ENCODE measurements at places on chromosomes 7 and 10.

- no peak for DNase-seq
These were observed 78.4 kb upstream of the NEUROD6 start for GRCh38 chr7:31418928-31419327.

DNA sequence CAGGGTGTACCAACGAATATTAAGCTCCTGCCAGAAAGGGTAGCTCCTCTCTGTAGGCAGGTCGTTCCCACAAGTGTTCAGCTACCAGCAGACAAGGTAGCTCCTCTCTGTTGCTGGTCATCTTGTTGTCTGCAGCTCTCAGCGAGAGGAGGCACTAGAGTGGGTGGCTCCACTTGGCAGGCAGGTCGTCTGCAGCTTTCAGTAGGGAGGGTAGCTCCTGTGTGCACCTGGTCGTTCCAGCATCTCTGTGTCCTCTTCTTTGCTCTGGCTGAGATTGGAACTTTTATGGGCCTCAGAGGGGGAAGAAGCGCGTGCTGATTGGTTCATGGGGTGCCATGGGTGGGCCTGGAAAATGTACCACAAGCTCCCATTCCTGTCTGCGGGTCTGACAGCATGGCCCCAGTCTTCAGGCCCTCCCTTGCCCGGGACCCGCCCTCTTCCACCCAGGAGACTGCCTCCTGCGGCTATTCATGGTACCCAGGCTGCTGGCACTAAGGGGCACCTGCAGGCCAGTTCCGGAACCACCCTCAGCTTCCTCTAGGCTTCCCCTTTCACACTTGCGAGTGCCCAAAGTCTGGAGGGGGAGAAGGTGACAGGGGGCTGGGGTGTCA, 63.9 kb upstream of the CACNA2D1 start:
- no peak for DNase-seq

GRCh38 chr10:26222563-26222962, 6.0 kb downstream of the GAD2 start:
- no peak for DNase-seq

DNA sequence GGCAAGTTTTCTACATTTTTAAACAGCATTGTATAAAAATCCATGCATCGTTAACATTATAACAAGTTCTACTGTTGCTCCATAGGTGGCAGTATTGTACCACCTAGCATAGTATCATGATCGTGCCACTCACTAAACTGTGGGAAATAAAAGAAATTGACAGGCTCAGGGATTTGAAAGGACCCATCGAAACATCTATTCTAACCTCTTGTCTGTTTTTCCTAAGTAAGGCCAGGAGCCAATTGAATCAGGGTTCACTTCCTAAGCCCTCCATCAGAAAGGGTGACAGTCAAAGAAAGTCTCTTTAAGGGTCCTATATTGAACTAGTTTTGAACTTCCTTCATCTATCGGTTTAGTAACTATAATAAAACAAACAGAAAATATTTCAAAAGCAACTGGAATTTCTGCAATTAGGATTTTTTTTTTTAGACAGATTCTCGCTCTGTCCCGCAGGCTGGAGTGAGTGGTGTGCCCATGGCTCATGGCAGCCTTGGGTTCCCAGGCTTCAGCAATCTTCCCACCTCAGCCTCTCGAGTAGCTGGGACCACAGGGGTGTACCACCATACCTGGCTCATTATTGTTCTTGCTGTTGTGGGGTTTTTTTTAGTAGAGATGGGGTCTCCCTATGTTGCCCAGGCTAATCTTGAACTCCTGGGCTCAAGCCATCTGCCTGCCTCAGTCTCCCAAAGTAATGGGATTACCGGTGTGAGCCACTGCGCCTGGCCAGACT, 9.4 kb downstream of the HACD1 start:
- DNase-seq: no peak

GRCh38 chr10:78805176-78805575, 263.6 kb upstream of the ZMIZ1 start:
- DNase-seq: no peak

DNA sequence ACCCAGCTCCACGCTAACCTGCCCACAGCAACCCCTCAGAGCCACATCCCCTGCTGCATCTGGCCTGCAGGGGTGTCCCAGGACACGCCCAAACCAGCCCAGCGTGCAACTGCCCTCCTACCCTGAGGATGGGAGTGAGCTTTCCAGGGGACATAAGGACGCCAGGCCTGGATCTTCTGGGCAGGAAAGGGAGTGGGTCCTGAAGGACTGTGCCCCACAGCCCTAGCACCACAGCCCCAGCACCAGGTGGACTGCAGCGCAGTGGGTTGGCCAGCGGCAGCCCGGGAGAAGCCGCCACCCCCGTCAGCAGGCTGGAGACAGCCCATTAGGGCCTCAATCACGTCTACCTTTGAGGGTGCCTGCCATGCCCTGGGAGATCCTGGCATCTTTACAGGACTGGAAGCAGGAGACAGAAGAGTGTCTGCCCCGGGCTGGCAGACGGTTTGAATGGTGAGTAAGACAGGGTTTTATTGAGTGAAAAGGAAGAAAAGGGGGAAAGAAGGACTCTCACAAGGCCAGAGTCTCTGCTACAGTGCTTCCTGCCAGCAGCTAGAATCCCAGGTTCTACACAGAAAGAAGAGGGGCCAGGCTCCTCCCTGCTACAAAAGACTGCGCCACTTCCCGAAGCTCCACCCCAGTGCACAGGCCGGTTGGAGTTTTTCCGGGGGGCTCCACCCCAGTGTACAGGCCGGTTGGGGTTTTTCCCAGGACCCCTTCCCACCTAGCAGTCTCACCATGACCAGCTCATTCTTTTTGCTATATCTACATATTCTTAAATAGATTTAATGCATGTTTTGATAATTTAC, 69.8 kb upstream of the KCTD7 start:
- DNase-seq: no peak

GRCh38 chr10:114638821-114639625, 19.1 kb downstream of the ABLIM1 start:
- DNase-seq: no peak

DNA sequence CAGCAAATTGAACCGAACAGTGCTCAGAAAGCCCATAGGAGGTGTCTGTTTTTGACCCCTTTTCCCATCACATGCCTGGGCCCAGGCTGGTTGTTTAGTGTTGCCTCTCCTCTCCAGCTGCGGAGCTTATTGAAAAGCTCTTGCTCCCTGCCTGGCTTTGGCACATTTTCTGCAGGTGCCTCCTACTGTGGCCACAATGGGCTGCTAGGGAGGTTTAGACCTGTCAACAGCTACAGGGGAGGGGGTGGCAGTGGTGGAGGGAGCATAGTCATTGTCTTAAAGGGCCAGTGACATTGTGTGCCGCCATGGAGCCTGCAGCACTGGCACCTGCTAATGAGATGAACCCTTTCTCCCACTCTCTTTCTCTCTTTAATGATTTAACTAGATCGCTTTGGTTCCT, 13.2 kb upstream of the ENO4 start:
- no peak for DNase-seq

DNA sequence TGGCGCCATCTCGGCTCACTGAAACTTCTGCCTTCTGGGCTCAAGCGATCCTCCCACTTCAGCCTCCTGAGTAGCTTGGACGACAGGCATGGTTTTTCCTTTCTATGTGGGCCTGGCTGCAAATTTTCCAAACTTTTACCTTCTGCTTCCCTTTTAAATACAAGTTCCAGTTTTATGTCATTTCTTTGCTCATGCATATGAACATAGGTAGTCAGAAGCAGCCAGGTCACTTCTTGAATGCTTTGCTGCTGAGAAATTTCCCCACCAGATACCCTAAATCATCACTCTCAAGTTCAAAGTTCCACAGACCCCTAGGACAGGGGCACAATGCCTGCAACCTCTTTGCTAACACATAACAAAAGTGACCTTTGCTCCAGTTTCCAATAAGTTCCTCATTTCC, 21.6 kb upstream of the RPEL1 start:
- DNase-seq: no peak

DNA sequence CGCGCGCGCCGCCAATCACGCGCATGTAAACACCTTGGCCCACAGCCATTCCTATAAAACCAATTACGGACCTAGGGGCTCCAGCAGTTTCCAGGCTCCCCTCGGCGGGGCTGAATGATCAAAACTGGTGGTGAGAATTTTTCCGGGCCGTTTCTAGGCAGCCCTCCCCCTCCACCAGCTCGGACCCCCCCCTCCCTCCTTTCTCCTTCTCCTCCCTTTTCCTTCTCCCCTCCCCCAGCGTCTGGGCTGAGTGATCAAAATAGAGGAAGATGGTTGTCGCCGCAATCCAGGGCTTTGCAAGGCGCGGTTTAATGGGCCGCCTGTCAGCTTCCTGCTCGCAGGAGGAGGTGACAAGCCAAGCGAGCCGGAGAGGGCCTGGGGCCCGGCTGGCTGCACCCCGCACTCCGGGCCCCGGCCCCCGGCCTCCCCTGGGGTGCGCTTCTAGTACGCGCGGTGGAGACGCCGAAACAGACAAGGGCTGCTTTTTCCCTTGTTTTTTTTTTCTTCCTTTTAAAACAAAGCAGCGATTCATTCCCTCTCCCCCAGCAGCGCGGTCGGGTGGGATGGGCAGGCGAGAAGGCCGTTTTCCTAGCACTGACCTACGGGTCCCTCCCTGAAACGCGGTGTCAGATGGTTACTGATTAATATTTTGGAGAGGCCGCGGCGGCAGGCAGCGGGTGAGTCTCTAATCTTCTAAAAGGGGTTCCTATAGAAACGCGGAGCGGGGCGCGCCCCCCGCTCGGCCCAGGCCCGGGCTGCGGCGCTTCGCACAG, 528 bp upstream of the TNRC18 start:
- no peak for DNase-seq

DNA sequence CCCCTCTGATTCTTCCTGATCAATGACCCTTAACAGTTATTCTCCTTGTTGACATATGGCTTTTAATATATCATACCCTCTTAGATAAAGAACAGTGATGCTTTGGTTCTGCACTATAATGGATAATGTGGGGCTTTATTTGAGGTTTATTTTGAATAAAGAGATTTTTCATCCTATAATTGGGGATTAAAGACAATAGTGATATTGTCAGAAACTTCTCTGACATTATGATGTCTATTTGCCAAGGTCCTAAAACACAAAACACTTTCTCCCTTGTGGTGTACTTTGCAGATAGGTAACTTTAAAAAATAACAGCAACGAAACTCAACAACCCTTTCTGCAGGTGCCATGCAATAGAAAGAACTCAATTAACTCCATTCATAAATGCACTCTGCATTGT, 243.6 kb upstream of the RHOBTB1 start:
- DNase-seq: no peak

DNA sequence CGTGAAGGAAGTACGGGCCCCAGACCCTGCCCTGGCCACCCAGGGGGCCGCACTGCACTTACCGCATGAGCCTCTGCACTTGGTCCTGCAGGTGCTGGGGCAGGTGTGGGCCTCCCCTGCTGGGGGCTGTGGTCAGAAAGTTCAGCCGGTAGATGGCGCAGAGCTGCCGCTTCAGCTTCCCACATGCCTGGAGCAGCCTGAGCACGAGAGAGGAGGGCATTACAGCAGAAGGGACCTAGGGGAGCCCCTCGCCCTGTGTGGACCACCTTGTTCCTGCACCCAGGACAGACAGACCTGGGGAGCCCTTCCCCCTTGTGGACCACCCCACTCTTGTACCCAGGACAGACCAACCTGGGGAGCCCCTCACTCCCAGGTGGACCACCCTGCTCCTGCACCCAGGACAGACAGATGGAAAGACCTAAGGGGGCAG, 8.7 kb upstream of the PYROXD2 start:
- no peak for DNase-seq

GRCh38 chr7:154172236-154172635, 120.0 kb downstream of the DPP6 start:
- no peak for DNase-seq

GRCh38 chr7:727104-727805, at the start of gene PRKAR1B:
TSS of gene PRKAR1B (minus strand) at chr7:727281. CDS start at chr7:711505, 15,776 bp downstream.
- DNase-seq: no peak

DNA sequence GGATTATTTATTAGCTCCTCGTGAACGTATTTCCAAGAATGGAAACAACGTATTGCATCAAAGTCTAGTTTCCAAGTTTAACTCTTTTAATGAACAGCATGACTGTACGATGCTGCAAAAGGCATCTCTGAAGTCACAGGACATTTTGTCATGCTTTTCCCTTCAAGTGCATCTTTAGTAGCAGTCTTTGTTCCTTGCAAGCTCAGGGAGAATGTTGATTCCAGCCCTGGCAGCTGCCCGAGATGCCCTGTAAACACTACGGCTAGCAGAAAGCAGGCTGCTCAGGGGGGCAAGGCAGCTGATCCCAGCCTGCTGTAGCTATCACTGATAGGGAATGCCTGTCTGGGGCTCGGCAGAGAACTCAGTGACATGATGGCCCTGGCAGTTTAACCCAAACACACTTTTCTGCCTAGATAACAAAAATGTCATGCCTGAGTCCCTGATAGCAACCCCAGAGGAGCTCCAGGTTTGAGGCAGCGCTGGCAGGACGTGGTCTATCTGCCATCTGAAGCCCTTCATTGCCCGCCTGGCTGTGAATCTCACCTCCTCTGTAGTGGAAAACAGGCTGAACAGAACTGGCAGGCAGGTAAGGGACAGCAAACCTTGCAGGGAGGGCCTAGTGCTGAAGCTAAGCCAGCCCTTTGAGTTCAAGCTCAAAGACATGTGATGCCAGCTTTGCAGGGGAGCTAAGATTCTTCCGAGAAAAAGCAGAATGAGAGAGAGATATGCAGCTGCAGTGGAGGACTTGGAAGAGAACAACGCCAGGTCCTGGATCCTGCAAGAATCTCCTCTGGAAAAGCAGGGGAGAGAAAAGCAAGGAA, 264.6 kb downstream of the SNX10 start:
- DNase-seq: no peak

DNA sequence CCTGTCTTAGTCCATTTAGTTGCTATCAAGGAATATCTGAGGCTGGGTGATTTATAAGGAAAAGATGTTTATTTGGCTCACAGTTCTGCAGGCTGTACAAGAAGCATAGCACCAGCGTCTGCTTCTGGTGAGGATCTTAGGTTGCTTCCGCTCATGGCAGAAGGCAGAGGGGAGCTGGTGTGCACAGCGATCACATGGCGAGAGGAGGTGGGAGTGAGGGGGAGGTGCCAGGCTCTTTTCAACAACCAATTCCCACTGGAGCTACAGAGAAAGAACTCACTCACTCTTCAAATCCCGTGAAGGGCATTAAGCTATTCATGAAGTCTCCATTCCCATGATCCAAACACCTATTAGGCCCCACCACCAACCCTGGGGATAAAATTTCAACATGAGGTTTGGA, 371.6 kb downstream of the SH2D4B start:
- no peak for DNase-seq

DNA sequence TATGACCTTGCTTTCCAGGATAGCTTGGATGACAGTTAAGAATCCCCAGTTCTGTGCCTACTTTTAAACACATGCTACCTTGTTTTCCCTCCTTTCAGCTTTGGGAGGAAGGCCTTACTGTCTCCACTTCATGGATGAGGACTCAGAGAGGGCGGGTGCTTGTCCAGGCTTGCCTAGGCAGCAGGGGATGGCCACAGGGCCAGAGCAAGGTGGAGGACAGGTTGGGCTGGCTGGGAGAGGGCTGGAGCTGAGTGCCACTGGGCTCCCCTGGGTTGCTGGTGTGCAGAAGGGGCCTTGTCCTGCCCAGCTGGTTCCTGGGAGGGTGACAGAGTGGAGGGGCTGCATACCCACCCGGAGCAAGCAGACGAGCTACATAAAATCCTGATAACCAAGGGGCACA, 117.8 kb downstream of the GRK5 start:
- DNase-seq: no peak

All from stimulated activated CD8-positive, alpha-beta memory T cell treated with anti-CD3 and anti-CD28 coated beads, Interleukin-7, amount 100 ng/mL, for 1 hour (primary cell).